Cardiac fibroblast (primary cell): ENCODE measurements at places on chromosomes 12 and 14.

DNA sequence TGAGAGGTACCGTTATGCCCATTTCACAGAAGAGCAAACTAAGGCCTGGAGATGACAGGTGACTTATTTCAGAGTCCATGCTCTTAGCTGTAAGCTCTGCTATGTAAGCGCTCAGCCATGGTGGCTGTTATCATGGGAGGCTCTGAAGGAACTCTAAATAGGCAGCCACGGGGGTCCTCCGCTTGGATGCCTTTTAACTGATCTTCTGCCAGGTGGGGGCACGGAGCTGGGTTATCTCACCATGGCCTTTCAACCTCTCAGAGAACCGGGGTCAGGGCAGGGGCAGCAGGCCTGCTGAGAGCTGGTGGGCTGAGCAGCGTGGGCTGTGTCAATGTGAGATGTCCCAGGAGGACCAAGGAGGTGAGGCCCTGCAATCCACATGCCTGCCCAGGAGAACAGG, 49.7 kb upstream of the RBM19 start:
- no peak for DNase-seq

- no peak for DNase-seq
Observed at GRCh38 chr14:76194327-76194726, 42.6 kb downstream of the GPATCH2L start.

- no peak for DNase-seq
Observed at GRCh38 chr14:57831981-57832380, 33.9 kb downstream of the SLC35F4 start.

- DNase-seq: no peak
Observed at GRCh38 chr14:26180221-26180620, 417.6 kb downstream of the NOVA1 start.

GRCh38 chr12:46472893-46473633, 100.5 kb upstream of the SLC38A2 start:
- peak; percentile 52 for DNase-seq

GRCh38 chr12:41008472-41008871, 179.6 kb upstream of the PDZRN4 start:
- no peak for DNase-seq

- peak; percentile 42 for DNase-seq
Observed at GRCh38 chr12:47870175-47870781, 34.5 kb downstream of the VDR start.

DNA sequence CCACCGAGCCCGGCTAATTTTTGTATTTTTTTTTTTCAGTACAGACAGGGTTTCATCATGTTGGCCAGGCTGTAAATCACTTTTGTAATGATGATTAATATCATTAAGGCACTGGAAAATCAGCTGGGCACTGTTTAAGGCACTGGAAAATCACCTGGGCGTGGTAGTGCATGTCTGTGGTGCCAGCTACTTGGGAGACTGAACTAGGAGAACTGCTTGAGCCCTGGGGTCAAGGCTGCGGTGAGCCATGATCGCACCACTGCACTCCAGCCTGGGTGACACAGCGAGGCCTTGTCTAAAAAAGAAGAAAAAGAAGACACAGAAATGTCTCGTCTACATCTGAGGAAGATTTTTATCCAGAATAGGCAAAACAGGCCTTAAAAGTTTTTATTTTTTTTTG, 12.7 kb downstream of the SLC11A2 start:
- no peak for DNase-seq

DNA sequence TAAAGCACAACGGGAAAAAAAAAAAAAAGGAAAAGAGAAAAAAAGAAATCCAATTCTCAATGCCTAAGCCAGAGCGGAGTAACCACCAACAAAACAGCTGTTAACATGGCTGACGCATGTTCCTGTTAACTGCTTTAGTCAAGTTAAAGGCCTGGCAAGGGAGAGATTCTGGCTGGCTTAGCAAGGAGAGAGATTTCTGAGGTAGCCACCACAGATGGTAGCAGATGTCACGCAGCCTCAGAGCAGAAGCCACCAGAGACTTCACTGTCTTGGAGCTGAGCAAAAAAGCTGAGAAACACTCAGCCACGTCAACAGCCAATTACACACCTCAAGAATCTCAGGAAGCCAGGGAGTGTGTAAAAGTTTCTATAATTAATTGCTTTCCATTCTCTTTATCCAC, 87.1 kb downstream of the TMCC3 start:
- DNase-seq: no peak

- no peak for DNase-seq
Observed at GRCh38 chr12:27817766-27818165, 37.7 kb upstream of the MANSC4 start.

- DNase-seq: peak; percentile 50
Observed at GRCh38 chr14:35197015-35197414, 74.7 kb downstream of the PRORP start.

- no peak for DNase-seq
Observed at GRCh38 chr12:38892976-38893375, 12.4 kb downstream of the CPNE8 start.

- DNase-seq: peak; percentile 32
Observed at GRCh38 chr14:77615361-77616132, 890 bp downstream of the SPTLC2 start.

DNA sequence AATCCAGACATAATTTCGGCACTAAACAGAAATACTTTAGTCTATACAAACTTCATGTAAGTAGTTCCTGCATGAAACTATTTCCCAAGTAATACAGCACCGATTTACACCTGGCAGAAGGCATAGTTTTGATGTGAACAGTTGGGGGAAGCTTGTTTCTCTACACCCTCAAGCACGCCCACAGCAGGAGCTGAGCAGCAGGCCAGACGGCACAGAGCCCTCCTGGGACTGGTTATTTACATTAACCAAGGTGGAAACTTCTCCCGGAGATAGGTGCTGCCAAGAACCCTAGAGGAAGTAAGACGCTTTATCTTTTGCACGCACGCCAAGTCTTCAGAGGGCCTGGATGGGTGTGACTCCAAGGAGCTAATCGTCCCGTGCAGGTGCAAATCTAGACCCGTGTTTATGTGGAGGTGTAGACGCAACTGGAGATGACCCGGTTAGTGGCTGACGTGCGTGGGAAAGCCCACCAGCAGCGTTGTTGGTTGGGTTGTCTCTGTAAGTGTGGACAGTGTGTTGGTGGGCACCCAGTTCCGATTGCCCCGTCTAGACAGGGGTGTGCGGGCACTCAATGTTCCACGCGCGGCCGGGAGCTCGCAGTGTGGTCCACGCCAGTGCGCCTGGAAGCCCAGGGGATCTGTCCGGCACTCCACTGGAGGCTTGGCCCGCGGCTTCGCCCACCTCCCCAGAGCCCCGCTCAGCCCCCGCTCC, 767 bp upstream of the TCP11L2 start:
- peak; percentile 43 for DNase-seq

DNA sequence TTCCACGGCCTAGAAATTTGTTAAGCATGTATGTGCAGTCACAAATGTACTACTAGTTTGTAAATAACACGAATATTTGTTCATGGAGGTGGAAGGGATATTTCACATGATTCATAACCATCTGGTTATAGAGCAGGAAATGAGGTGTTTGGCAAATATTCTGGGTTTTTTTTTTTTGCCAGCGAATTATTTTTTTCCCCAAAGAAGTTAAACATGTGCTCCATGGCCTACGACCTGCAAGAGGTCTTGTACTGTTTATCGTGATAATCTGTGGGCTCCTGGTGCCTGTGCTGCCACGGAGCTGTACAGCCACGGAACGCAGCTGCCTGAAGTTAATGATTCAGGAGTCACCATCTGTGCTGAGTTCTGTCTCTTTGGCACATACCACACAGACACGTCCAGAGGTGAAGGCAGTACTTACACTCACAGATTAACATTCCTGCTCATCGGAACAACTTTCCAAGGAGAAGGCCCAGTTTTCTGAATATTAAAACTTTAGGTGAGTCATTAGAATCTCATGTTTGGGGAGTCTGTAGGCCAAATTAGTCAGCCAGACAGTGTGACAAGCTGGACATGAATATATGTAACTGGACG, 156.3 kb downstream of the TMX1 start:
- peak; percentile 99 for DNase-seq

GRCh38 chr14:89255852-89256251, 161.2 kb downstream of the FOXN3 start:
- no peak for DNase-seq

DNA sequence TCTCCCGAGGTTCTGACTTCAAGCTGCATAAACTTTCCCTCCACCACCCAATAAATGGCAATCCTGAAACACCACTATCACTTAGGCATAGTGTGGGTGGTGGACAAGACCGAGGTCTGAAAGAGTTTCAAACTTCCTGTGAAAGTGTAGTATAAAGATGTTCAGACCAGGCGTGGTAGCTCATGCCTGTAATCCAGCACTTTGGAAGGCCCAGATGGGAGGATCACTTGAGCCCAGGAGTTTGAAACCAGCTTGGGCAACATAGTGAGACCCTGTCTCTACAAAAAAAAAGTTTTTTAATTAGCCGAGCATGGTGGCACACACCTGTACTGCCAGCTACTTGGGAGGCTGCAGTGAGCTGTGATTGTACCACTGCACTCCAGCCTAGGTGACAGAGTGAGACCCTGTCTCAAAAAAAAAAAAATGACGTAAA, 61.9 kb downstream of the CCDC92 start:
- DNase-seq: no peak

- no peak for DNase-seq
Observed at GRCh38 chr12:54634795-54635194, at the start of gene LACRT. TSS of gene LACRT (minus strand) at chr12:54634895. CDS start at chr12:54634841, 54 bp downstream.

GRCh38 chr14:29843981-29844380, 83.7 kb downstream of the PRKD1 start:
- DNase-seq: no peak

DNA sequence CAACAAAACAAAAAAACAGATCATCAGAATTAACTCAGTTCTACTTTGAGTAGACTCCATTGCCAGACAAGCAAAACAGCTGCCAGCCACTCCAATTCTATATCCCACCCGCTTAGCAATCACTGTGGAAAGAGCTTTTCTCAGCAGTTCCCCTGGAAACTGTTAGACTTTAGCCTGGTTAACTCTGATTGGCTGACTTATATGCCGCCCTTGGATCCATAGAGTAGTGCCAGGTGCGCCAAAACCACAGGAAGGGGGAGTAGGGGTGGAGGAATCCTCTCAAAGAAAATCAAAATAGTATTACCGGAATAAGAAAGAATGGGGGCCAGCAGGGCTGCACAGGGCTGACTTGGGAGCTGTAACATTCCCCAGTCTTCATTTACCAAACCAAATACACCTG, 5.4 kb upstream of the EML5 start:
- DNase-seq: no peak

DNA sequence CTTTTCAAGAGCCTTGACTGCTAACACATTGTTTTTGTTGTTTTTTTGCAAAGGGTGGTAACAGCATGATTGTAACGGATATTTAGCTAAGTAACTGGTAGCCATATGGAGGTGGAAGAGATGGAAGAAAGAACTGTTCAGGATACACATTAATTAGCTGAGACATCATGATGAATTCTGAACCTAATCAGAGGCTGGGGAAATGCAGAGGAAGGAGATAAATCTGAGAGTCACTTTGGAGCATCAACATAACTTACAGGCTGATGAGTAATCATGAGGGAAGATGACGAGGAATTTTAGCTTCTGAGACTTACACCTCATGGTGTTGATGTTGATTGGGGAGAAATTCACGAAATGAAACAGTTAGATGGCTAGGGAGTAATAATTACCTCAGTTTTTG, 62.3 kb downstream of the NIN start:
- DNase-seq: peak; percentile 33

DNA sequence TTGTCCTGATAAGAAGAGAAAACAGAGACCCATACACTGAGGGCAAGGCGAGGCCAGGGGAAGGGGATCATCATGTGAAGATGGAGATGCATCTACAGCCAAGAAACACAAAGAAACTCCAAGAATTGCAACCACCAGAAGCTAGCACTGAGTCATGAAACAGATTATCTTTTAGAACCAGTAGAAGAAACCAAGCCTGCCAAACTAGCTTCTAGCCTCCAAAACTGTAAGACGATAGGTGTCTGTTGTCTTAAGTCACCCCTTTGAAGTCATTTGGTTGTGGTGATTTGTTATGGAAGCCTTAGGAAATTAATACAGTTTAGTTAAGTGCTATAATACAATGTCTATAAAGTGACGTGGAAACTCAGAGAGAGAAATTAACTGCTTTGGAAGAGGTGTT, 15.4 kb downstream of the KCNC2 start:
- DNase-seq: no peak

DNA sequence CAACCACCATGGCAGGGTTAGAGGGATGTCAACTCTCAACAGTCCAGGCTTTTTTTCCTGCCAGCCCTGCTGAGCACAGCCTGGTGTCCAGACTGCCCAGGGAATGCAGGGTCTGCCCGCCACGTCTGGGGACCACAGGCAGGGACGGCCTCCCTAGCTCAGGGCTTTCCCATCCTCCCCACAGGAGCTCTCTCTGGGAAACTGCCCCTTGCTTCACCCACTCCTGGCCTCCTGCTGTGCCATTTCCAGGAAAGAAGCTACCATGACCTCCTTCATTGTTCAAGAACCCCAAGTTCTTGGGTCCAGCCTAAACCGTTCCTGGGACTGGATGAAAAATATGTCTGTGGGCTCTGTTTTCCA, 4.8 kb downstream of the SCNN1A start:
- DNase-seq: no peak

- DNase-seq: no peak
Observed at GRCh38 chr12:82300611-82301010, 57.6 kb downstream of the CCDC59 start.

DNA sequence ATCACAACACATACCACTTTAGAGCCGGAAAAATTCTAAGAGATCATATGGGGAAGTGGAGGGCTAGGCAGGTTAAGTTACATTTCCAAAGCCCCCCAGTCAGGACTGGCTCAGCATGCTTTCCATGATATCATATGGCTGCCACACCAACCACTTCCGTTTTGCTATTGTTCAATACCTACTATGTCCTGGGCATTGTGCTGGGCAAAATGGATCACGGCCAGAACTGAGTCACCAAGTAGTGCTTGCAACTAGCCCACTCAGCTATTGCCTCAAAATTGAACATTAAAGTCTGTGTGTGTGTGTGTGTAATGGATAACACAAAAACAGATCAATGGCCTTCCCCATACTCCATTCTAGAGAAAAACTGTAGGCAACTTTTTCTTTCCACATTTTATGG, 22.7 kb downstream of the WIF1 start:
- DNase-seq: no peak

DNA sequence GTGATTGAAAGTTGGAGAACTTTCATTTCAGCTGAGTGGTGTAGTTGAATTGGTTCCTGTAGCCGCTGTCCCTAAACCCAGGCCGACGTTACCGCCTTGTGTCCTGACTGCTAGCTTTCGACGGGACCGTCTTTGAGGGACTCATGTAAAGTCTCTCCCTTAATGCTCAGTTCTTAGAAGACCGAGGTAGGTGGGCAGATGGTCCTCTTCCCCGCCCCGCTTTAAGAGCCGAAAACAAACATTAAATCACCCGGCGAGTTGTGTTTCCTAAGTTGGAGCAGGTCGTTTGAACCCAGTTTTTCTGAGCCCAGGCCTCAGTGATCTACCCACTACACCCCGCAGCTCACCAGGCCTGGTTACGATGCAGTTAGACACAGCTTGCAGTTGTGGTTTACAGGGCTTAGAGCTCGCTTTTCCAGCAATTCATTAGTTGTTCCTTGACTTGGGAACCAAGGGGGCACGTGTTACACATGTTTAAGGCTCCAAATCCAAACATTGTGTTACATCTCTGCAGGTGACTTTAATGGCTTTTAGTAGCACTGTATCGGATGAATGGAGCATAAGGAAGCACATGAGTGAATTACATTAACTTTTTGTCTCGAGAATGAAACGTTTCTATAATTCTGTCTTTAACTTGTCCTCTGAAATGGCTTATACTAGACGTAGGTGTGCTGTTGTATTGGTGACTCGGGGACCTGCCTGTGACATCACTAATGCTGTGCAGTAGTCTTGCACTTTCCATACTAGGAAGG, 790 bp downstream of the NEDD1 start:
- DNase-seq: peak; percentile 46
